Spleen (tissue), 13 donors: ENCODE measurements at places on chromosomes 2 and 18. TPM values are rescaled to one million over a fixed set of nuclear protein-coding genes. Genes with fewer than 3 reads are reported as not detected.

NEB gene
- total RNA-seq: 2.5 TPM

SP140 gene
- total RNA-seq: 80.8 TPM

ANKRD62 gene
- not detected for total RNA-seq

OSBPL1A gene
- total RNA-seq: 22.4 TPM

TRIM43 gene
- not detected for total RNA-seq

PLCD4 gene
- 0.51 TPM for total RNA-seq

ATP6V1B1 gene
- not detected for total RNA-seq

UGT1A4 gene
- not detected for total RNA-seq

FEV gene
- not detected for total RNA-seq

RNF152 gene
- total RNA-seq: 5.9 TPM

RAB31 gene
- 77.7 TPM for total RNA-seq

ZNF396 gene
- 1.2 TPM for total RNA-seq

TNFRSF11A gene
- 11.2 TPM for total RNA-seq

IL36B gene
- total RNA-seq: not detected

ZNF804A gene
- 0.54 TPM for total RNA-seq

RNASEH1 gene
- total RNA-seq: 17.9 TPM

TEKT4 gene
- total RNA-seq: not detected

REG3G gene
- total RNA-seq: not detected

KIAA2012 gene
- not detected for total RNA-seq

TPO gene
- total RNA-seq: 57.9 TPM

MALL gene
- total RNA-seq: 9.4 TPM

SERPINB10 gene
- total RNA-seq: 1.7 TPM

IL36A gene
- not detected for total RNA-seq

OR6B2 gene
- total RNA-seq: not detected

ALPG gene
- total RNA-seq: not detected

PLEKHH2 gene
- 13.4 TPM for total RNA-seq

CFAP65 gene
- total RNA-seq: not detected

MSTN gene
- not detected for total RNA-seq
